ENCODE measurements at places on chromosomes 5 and 9.

GRCh38 chr5:88140396-88140855 lies 128.2 kb downstream of the TMEM161B start:
- H3K4me1 ChIP-seq = peaks cover 9% of the 10 kb centered on the region
- H3K36me3 ChIP-seq = no peaks in the 10 kb centered on the region
- no peak overlapping the region for H3K4me3 ChIP-seq
- no peak overlapping the region for H3K27ac ChIP-seq
- no peak for DNase-seq

DNA sequence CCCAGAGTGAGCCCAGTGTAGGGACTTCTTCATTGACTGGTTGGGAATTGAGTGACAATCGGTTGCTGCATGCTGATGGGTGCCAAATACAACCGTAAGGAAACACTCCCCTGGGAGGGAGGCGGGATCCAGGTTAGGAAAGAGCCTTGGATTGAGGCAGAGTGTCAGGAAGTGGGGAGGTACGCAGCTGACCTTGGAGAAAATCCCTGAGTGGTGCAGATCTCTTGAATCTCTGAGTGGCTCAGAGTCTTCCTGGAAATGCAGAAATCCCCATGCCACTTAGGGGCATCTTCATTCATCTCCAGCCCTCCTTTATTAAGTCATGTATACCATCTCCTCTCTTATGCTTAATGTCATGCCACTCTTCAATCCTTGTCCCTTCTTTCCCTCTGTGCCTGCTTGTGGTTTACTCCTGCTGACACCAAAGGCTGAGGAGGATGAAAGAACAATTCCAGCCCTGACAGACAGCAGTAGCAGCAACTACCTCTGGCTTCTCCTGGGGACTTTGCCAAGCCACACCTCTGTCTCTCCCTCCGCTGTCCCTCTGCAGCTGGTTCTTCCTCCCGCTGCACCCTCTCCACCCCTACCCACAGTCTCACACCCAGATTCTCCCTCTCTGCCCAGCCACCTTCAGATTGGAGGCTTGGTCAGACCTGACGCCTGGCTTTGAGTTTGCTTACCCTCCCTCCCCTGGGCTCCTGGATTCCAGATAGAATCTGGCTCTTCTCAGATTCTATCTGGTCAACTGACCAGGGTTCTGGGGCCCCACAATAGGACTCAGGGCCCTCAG lies 14.1 kb upstream of the LCP2 start:
- H3K27me3 ChIP-seq = peaks cover 7% of the 10 kb centered on the region
- H3K36me3 ChIP-seq = no peaks in the 10 kb centered on the region
- H3K4me1 ChIP-seq = peaks cover 40% of the 10 kb centered on the region
- H3K27ac ChIP-seq = no peak overlapping the region

DNA sequence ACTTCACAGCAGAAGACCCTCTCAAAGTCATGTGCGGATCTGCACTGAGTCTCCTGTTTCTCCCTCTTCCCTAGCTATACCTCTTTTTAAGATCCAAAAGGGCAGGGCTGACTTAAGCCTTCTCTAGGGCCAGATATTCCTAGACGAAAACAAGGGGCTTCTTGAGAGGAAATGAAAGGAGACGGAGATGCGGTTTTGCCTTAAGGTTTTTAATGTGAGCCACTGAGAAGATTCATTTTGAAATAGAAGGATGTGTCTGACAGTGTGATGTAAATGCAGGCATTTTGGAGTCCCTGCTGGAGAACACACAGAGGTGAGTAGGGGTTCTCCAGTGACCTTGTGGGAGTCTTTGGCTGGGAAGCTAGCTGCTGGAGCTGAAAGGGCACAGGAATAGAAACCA lies 15.6 kb upstream of the IL12B start:
- peaks cover 6% of the 10 kb centered on the region for H3K27me3 ChIP-seq
- H3K4me3 ChIP-seq = no peak overlapping the region
- no peaks in the 10 kb centered on the region for H3K4me1 ChIP-seq
- no peak overlapping the region for H3K27ac ChIP-seq

DNA sequence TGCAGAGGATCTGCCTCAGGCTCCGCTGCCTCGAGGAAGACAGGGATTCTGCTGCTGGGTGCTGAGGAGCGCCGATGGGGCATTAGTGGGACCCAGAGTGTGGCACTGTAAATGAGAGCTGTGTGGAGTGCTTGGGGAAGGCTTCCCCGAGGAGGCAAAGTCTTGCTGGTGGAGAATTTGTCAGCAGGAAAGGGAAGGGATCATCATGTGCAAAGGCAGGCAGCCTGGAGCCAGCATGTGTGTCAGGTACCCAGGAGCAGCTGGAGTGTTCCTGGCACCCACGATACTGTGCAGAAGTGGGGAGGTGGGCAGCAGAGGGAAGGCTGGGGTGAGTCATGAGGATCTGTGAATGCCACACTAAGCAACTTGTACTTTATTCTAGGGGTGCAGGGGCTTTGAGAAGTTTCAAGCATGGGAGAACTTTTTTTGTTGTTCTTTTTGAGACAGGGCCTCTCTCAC lies 12.3 kb downstream of the B4GALT7 start:
- no peak for DNase-seq
- H3K36me3 ChIP-seq = peaks cover 19% of the 10 kb centered on the region
- H3K27ac ChIP-seq = peak overlapping the region; percentile 73
- no peak overlapping the region for H3K4me3 ChIP-seq

DNA sequence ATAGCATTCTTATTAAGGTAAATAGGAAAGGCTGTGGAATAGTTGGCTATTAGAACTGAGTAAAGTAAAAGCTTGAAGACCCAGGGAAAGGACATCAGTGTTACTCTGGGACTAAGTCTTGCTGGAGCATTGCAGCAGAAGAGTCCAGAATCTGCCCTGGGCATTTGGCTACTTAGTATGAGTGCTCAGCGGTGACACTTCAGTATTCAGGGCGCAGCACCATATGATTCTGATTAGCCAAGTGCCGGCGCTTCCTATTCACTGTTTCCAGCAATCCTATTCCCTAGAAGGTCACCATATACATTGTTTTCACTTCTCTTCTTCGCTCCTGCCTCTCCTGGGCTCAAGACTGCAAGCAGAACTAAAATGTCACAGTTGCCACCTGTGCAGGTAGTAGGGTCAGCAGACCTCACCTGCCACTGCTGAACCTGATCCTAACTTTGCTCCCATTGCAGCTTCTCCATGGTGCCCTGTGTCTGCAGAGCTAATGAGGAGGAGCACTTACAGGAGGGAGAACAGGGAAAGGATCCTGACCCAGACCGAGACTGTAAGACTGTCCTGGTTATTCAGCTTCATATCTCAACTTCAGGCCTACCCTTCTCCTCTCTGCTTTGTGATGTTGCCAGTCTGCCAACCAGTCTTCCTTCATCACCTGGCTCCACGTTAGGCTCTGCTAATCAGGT lies 313.6 kb upstream of the PIK3R1 start:
- H3K36me3 ChIP-seq = no peaks in the 10 kb centered on the region
- peaks cover 21% of the 10 kb centered on the region for H3K4me1 ChIP-seq
- no peak for DNase-seq
- H3K4me3 ChIP-seq = no peak overlapping the region
- H3K27ac ChIP-seq = no peak overlapping the region
- peaks cover 5% of the 10 kb centered on the region for H3K27me3 ChIP-seq

GRCh38 chr9:137905740-137906139 lies 28.2 kb downstream of the CACNA1B start:
- H3K27ac ChIP-seq = no peak overlapping the region
- no peak overlapping the region for H3K4me3 ChIP-seq
- no peaks in the 10 kb centered on the region for H3K4me1 ChIP-seq
- H3K36me3 ChIP-seq = no peaks in the 10 kb centered on the region
- peaks cover 3% of the 10 kb centered on the region for H3K27me3 ChIP-seq

- no peak for DNase-seq
- H3K27ac ChIP-seq = no peak overlapping the region
- peaks cover 3% of the 10 kb centered on the region for H3K27me3 ChIP-seq
- peaks cover 26% of the 10 kb centered on the region for H3K36me3 ChIP-seq
These were observed 117.4 kb downstream of the ADAMTS12 start for GRCh38 chr5:33774341-33774740.

- H3K4me3 ChIP-seq = no peak overlapping the region
- H3K36me3 ChIP-seq = peaks cover 90% of the 10 kb centered on the region
- H3K27ac ChIP-seq = no peak overlapping the region
- DNase-seq = no peak
- no peaks in the 10 kb centered on the region for H3K4me1 ChIP-seq
These were observed 15.4 kb downstream of the SFXN1 start for GRCh38 chr5:175493726-175494125.

DNA sequence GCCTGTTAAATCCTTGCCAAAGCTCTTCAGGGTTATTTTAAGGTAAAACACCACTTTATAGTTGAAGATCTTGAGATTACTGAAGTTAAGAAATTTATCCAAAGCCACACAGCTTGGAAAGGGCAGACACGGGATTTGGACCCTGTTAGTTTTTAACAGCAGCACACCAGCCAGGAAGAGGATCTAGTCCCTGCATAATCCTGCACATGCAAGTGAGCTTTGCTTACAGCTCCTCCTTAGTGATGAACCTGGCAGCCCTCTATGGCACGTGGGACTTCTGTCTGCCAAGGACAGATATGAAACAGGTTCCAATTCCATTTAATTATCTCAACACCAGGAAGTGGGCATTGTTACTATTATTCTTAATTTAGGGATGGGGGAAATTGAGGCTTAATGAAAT lies 108.7 kb downstream of the TRIM32 start:
- no peak for DNase-seq
- no peak overlapping the region for H3K4me3 ChIP-seq
- no peak overlapping the region for H3K27ac ChIP-seq
- H3K36me3 ChIP-seq = no peaks in the 10 kb centered on the region

All from nephron progenitor cell (in vitro differentiated cells).